ENCODE measurements at places on chromosomes 12 and 14.

GRCh38 chr14:26199590-26200370 is 398.1 kb downstream of the NOVA1 start:
- DNase-seq: no peak

DNA sequence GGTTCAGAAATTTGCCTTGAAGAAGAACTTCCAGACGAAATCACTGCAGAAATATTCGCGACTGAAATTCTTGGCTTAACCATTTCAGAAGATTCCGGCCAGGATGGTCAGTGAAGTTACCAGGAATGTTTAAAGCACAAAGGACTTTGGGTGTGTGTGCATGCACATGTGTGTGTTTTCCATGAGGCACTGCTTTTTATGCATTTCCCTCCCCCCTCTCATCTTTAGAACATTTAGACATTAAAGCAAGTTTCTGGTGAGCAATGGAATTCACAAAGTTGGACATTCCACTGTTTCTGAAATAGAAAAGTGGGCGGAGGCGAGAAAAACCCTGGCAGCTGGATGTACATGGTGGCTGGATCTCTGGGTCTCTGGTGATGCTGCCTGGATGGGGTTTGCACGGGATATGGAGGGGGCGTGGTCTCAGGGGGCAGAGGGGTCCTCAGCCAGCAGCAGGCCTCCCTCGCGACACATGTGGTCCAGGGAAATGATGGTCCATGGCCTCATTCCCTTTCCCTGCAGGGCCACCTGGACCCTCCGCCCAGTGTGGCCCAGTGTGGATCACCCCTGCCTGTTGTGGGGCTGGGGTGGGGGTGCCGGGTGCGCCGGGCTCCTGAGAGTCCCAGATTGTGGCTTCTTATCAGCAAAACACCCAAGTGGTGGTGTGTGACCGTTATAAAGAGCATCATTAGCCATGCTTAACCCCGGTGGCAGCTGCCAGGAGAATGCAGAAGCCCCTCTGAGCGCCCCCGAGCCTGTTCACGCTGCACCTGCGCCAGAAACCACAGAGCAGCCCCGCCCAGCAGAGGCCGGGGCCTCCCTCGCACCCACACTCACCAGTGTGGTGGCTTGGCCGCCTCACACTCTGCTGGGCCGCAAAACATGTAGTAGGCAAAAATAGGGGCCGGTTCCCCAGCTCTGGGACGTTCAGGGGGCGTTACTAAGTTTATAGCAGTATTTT is 17.8 kb upstream of the BCL7A start:
- DNase-seq: no peak

DNA sequence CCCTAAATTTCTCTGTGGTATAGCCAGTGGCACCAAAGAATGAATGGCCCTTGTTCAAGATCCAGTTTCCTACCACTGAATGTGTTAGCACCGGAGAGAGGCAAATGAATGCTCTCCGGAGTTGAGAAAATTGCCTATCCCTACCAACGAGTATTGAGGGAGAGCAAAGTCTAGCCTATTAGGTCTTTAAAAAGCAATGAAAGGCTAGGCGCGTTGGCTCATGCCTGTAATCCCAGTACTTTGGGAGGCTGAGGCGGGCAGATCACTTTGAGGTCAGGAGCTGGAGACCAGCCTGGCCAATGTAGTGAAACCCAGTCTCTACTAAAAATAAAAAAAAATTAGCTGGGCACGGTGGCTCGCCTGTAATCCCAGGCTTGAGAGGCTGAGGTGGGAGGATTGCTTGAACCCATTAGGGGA is 898 bp upstream of the RAB15 start:
- no peak for DNase-seq

DNA sequence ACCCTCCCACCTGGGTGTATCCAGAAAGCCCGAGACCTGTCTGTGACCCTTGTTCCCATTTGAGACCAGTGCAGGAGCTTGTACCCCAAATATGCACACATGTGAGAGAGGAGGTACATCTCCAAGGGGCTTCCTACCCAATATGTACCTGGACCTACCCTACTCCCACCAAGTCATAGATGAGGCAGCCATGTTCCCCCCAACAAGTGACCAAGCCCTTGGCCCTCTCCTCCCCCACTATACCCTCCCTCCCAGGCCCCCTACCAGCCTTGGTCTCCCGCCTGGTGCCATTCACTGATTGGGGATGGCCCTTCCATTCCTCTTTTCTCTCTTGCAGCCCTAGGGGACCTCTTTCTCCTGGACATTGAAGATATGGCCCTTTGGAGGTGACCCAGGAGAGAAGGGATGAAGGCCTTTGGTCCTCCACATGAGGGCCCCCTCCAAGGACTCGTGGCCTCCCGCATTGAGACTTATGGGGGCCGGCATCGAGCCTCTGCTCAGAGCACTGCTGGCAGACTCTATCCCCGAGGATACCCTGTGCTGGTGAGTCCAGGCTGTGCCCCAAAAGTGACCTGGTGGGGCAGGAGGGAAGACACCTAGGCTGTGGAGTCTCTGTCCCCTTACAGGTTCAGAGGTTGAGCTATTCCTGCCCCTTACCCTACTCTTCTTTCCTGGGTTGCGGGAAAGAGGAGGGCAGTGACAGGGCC is 1.5 kb downstream of the PLEKHG6 start:
- DNase-seq: no peak

- DNase-seq: no peak
Measured at GRCh38 chr12:8453796-8454195, 2.0 kb upstream of the CLEC6A start.

- no peak for DNase-seq
Measured at GRCh38 chr14:96797582-96798349, 584 bp downstream of the VRK1 start.

- DNase-seq: peak; percentile 59
Measured at GRCh38 chr14:55411426-55412389, at the start of gene ATG14. TSS of gene ATG14 (minus strand) at chr14:55411830. CDS start at chr14:55411822, 8 bp downstream.

- DNase-seq: no peak
Measured at GRCh38 chr14:56903304-56903969, 93.2 kb upstream of the OTX2 start.

GRCh38 chr12:127909041-127909440 is 357.9 kb upstream of the TMEM132C start:
- no peak for DNase-seq

DNA sequence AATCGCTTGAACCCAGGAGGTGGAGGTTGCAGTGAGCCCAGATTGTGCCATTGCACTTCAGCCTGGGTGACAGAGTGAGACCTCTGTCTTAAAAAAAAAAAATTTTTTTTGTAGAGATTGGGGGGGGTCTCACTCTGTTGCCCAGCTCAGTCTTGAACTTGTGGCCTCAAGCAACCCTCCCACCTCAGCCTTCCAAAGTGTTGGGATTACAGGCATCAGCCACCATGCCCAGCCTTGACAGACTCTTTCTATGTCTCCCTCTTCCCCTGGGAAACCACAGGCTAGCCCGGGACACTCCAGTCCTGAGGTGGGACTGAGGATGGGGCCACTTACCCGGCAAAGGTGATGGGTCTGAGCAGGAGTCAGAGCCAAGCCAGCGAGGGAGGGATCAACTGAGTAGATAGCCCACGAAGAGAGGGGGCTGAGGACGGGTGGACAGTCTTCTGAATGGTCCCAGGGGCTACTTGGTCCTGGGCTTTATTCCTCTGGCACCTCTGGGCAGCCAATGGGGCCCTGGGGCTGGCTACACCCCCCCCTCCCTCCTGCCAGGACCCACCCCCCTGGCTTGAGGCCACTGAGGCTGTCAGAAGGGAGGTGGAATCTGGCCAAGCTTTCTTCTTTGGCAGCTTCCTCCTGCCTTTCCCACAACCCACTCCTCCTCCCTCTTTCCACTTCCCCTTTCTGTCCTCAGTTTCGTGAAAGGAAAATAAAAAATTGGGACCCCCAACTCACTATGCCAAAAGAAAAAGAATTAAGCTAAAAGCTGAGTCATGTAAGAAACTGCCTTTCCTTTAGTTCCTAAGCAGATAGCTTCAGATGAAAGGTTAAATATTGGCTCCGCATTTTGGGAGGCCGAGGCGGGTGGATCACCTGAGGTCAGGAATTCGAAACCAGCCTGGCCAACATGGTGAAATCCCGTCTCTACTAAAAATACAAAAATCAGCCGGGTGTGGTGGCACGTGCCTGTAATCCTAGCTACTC is at the start of gene SDS:
Gene SDS, minus strand, starts transcription at position 453 of the 981 bp plus-strand sequence. CDS start 4,179 bp downstream, outside the sequence.
- DNase-seq: no peak

DNA sequence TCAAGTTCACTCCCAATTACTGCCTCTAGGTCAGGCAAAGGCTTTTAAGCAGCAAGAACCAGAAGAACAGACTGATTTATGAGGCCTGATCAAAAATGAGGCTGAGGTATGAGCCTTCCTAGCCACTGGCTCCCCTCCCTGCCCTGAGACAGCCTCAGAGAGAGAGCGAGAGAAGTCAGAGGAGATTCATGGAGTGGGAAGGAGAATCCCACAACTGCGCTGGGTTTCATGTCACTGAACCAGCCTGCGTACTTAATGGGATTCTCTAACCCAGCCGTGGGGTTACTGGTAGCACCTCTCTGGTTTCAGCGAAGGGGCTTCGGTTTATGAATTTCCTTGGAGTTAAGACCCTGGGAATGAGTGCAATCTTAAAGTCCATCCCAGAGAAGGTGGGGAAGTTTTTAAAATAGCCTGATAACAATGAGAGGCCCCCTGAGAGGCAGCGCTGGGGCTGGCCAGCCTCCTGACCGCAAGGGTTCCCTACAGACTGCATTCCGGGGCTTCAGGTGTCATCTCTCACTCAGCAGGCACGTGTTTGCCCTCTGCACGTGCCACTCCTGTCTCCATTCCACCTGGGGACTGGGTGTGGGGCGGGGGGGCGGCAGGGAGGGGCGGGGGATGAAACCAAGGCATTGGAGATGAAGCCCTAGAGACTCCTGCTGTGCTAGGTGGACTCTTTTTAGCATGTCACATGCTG is 6.1 kb upstream of the GPRC5A start:
- DNase-seq: no peak

GRCh38 chr12:70644861-70645260 is 7.6 kb upstream of the PTPRB start:
- DNase-seq: no peak

DNA sequence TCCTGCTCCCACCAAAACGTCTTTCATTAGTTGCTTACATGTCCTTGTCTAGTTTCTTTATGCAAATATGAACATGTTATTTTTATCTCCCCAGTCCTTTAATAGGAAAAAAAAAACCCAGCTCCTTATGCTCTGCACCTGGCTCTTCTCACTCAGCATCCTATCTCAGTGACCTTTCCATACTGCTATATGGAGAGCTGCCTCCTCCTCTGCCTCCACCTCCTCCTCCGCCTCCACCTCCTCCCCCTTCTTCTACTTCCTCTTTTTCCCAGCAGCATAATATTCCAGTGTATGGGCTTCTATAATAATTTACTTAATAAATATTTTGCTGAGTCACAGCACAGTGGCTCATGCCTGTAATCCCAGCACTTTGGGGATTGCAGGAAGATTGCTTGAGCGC is 31.5 kb downstream of the ABCB9 start:
- no peak for DNase-seq

- DNase-seq: no peak
Measured at GRCh38 chr14:84657911-84658310, 872.0 kb upstream of the FLRT2 start.

DNA sequence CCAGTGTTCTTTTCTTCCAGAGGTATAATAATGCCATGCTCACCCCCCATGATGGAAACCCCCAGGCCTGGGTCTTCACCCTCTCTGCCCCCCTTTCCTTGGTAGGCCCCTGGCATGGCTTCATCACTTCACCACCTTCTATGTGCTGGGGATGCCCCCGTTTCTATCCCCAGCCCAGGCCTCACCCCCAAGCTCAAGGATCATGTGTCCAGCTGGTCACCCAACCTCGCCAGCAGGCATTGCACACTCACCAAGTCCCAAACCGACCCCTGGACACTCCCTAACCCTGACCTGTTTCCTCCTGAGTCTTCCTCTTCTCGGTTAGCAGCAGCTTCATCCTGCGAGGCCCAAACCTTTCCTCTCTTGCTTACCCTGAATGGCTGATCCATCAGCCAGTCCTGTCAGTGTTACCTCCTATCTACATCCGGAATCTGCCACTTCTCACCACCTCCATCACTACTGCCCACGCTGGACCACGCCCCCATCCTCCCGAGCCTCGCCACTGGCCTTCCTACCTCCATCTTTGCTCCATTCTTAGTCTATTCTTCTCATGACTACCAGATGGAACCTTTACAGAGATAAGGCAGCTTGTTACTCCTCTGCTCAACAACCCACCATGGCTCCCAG is 69.0 kb downstream of the MVK start:
- DNase-seq: no peak

- DNase-seq: no peak
Measured at GRCh38 chr12:20248646-20249045, 119.7 kb upstream of the PDE3A start.

- no peak for DNase-seq
Measured at GRCh38 chr14:95413289-95414215, 93.8 kb upstream of the CLMN start.

DNA sequence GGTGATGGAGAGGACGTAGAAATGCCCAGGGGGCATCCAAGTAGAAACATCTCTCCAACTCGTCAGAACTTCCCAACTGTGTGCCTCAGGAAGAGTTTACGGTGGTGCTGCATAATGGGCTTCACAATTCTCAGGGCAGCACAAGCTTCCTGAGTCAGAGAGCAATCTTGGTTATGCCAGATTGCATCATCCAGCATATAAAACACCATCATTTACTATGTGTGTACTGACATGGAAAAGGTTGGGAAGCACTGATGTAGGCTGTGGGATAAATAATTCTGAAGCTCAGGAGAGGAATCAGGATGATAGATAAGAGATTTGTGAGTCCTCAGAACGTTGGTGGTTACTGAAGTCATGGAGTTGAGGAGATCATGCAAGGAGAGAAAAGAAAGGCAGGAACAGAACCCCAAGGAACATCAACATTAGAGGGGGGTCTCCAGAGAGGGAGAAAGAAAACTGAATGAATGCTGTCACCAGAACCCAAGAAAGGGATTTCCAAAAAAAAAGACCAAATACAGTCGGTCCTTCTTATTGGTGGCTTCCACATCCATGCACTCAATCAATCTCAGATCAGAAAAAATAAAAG is 4.7 kb upstream of the NCKAP5L start:
- DNase-seq: no peak

- DNase-seq: no peak
Measured at GRCh38 chr12:87756721-87757120, 272.5 kb downstream of the C12orf50 start.

DNA sequence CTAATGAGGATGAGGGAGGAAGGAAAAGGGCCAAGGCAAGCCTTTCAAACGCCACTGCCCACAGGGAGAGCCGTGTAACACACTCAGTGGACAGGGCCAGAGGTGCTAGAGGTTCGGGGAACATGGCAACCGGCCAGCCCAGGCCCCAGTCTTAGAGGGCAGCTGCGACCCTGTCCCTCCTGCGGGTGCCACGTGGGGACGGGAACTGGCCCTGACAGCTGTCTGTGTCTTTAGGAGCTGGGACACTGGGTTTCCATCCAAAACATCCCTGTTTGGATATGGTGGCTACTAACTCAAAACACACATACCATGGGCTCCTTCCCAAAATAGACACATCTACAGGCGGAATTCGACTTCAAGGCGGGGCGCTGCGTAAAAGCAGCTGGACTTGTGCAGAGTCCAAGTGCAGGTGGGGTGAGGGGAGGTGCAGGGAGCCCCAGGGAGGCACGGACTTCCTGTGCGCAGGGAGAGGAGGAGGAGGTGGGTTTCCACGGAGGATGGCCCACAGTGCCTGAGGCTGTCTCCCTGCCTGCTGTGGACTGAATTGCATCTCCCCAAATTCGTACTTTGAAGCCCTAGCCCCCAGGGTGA is 184.7 kb downstream of the PIWIL1 start:
- no peak for DNase-seq
